ENCODE measurements at places on chromosomes 12 and 14. TPM values are rescaled to one million over a fixed set of nuclear protein-coding genes. Genes with fewer than 3 reads are reported as not detected.
A peak's percentile ranks its signal among the peaks of the same experiment; 100 is the strongest.

DNA sequence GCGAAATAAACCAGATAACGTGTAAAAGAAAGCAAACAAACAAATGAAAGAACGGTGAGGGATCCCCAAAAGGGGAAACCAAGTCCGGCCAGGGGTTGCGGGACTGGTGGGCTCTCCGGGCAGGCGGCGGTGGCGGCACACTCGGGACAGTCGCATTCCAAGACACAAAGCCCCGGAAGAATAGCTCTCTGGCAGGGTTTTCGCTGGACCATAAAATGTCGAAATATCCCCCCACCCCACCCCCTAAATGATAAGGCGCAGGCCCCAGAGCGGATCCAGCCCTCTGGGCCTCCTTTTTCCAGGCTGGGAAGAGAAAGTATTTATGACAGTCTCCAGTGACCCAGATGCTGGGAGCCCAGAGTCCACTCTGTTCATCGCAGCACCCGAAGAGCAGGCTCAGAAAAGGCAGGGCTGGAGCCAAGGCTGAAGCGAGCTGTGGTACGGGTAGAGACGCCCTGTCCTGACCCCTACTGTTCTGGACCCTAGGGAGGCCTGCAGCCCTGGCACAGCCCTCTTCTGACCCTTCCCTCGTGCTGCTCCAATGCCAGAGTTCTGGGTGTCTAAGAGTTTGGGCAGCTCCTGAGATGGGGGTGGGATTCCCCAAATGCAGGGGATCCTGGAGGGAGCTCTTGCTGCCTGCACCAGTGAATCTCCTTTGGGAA is 2.1 kb upstream of the HOXC8 start:
- no peak for DNase-seq

ADAM21 gene
- total RNA-seq: 0.41 TPM

KLRG1 gene
- total RNA-seq: 1.7 TPM

DNA sequence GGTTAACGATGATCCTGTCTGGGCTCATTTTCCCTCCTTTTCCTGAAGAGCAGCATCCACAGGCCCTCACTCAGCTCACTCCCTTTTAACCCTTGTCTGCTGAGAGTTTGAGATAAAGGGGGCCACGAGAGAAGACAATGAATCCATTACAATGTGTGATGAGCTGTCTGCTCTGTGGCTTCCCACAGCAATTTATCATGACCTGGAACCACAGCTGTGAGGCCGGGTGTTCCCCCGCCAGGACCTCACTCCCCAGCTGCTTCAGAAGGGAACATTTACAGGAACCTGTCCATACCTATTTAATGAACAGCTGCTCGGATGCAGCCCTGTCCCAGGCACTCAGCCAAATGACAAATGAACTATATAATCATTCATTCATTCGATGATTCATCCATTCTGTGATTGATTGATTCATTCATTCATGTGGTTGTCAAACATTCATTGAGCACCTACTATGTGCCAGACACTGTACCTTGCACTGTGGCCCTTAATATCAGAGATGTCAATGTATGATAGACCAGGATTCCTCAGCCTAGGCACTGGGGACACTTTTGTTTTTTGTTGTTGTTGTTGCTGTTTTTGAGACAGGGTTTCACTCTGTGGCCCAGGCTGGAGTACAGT is 18.5 kb upstream of the P2RX7 start:
- no peak for DNase-seq

GRCh38 chr12:27303139-27304111 is 29.2 kb upstream of the BMAL2 start:
- DNase-seq: no peak

DNA sequence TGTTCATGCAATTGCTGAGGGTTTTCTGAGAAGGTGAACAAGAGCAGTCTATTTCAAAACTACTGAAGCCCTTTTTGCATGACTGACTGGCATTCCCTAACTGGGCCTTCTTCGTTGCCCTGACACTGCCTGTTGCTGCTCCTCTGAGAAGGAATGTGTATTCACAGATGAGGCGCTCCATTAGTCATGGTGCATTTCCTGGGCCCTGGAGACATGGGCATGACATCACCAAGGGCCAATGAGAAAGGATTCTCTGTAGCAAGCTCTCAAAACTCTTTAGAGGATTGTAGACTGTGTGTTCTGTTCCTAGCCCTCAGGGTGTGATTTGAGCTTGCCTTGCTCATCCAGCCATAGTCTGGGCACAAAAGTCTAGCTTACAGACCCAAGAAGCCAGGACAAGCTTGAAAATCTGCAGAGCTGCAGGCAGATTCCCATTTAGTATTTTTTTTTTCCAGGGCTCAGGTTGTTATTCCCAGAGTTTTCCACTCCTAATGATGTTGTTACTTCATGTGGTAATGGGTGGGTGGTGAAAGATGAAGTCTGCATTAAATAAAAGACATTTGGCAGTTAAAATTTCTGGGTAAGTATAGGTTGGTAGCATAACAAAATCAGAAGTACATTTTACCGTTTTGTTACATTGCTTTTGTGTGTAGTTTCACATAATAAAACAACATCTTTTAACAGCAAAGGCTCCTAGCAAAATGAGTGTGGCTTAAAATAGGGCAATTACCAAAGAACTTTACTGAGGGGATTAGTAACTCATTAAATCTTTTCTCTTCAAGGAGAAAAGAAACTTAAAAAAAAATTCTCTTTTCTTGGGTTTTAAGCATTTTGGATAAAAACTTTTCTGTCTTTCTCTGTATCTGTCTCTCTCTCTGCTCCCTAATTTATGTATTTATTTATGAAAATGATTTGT is 318.4 kb downstream of the RAD51B start:
- DNase-seq: peak; percentile 78

- no peak for DNase-seq
These were observed 44.6 kb downstream of the SRGAP1 start for GRCh38 chr12:63888908-63889635.

GRCh38 chr14:88204221-88204620 is 118.8 kb downstream of the KCNK10 start:
- DNase-seq: no peak

DNA sequence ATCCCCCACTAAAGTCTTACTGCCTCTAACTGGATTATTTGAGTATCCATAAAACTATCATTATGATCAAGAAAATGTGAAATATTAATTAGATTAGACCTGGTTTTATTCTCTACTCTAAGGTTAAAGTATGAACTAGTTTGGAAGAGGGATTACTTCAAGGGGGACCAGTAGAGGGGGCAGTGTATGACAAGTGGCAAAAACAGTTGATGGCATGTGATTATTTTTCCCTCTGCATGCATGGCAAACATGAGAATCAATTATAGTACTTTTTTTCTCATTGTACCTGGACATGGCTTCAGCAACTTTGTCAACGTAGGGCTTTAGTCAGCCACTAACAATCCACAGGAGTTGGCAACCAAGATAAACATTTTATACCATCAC is 145.0 kb upstream of the SLC38A2 start:
- no peak for DNase-seq

DNA sequence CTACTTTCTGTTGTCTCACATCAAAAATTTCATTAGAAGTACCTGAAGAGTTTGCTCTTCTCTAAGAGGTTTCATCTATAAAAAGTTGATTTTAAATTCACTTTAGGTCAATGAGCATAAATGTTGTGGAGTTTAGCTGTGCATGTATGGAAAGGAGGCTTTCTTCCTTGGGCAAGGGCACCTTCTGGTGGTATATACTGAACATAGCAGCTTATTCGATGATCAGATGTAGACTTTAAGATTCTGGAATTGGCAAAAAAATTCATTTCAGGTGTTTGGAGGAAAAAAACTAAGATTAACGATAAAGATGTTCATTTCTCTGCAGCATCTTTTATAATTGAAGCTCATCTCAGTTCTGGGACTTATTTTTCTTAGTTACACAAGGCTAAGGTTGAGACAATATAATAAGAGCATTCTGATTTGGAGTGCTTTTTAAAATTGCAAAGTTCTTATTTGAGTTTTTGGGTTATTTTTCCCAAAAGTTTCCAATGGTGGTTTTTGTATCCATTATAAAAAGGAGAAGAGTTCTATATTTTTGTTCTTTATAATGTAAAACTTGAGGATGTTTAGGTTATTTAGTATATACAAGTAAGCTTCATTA is 46.8 kb downstream of the TMEM117 start:
- no peak for DNase-seq

- no peak for DNase-seq
These were observed 366.0 kb upstream of the DDHD1 start for GRCh38 chr14:53519137-53519536.

DNA sequence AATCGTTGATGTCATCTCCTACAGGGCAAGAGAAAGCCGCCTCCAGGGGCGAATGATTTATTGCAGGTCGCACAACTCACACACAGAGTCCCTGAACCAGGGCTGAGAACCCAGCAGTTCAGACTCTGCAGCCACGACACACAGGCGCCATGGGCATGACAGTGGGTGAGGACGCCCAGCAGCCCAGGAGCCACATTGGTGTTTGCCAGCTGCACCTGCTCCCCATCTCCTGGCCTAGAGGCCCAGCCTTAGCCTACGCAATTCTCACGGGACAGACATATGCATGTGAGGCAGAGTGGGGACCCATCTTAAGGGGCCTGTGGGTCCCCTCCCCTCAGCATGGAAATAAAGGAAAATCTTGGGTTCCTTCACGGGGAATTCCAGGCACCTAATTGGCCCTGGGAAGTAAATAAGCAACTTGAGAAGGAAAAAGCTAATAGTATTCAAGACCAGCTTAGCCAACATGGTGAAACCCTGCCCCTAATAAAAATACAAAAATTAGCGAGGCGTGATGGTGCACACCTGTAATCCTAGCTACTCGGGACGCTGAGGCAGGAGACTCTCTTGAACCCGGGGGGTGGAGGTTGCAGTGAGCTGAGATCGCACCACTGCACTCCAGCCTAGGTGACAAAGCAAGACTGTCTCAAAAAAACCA is 69.3 kb downstream of the RIMBP2 start:
- no peak for DNase-seq

- DNase-seq: no peak
These were observed 1028.7 kb downstream of the AACS start for GRCh38 chr12:126093908-126094307.

DNA sequence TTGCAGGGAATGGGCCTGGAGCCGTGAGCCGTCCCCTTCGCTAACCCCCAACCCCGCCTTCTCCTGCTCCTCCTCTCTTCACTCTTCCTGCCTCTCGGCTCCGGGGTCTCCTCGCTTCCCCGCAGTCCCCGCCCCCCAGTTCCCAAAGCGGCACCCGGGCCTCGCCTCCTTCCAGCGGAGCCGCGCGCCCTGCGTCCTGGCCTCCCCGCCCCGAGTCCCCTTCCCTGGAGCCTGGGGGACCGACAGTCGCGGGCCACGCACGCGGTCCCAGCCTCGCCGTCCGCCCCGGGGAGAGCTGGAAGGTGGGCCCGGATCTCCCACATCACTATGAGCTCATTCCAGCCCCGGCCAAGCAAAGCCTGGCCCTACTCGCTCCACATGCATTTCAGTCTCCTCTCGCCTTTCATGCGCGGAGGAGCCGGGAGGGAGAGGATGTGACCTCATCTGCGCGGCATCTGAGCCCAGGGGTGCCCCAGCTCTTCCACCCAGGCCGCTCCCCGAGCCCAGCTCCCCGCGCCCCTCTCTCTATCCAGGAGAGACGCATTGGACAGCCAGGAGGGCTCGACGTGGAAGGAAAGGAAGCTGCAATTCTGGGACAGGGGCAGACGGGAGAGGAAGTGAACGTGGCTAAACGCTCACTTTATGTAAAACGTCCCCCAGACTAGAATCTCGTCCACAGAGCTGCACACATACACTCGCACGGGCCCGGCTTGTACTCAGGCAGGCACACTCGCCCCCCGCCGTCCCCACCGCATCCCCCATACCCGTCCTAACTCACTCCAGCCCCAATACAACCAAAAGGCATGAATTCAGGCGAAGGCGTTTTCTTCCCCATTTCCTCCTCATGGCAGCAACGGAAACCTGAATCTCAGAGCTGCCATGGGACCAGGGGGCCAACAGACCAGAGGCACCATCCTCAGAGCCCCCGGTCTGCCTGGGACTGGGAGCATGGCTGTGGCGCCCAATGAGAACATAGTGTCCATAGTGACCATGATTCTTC is 108.7 kb upstream of the CCND2 start:
- DNase-seq: no peak

- no peak for DNase-seq
These were observed 24.3 kb downstream of the RERG start for GRCh38 chr12:15196678-15197505.

GRCh38 chr12:105960319-105961083 is 178.3 kb downstream of the NUAK1 start:
- no peak for DNase-seq

CBLN3 gene
- 0.48 TPM for total RNA-seq

GRCh38 chr14:60087668-60088067 is 4.1 kb upstream of the PCNX4 start:
- no peak for DNase-seq

NEMP1 gene
- 2.2 TPM for total RNA-seq

DDHD1 gene
- total RNA-seq: 8.6 TPM

WNT1 gene
- not detected for total RNA-seq

GRCh38 chr12:49345051-49345824 is 1.4 kb upstream of the DNAJC22 start:
- no peak for DNase-seq

DNA sequence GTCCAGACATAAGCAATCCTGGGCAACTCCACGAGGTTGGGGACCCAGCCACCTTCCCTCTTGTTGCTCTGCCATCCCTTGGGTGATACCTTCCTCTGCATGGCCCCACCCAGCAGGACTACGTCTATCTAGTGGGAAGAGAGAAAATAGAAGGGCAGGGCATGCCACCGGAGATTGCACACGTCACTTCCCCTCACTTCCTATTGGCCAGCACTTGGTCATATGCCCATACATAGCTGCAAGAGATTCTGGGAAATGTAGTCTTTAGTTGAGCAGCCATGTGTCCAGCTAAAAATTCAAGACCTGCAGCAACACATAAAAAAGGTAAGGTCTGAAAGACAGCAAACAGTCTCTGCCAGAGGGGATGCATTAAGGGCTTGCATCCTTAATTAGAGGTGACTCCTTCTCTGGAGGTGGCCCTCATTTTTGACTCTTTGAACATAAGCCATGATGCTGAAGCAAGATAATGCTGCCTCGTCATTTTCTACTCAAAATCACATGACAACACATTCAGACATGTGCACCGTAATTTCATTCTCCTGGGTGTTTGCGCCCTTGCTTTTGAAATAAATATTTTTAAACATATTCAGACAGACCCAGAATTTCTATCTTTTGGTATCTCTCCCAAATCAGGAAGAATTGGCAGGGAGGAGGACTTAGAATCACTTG is 91.8 kb upstream of the PWP1 start:
- DNase-seq: no peak

DNA sequence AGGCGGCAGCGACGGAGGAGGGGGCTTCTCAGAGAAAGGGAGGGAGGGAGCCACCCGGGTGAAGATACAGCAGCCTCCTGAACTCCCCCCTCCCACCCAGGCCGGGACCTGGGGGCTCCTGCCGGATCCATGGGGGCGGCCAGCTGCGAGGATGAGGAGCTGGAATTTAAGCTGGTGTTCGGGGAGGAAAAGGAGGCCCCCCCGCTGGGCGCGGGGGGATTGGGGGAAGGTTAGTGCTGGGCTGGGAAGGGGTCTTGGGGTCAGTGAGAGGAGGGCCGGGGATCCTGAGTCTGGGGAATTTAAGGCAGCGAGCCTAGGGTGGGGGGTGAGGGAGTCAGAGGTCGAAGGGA is 203 bp downstream of the NFATC4 start:
- no peak for DNase-seq

GRCh38 chr12:10291030-10291429 is 16.6 kb upstream of the KLRD1 start:
- DNase-seq: no peak

All from right atrium auricular region (tissue), 2 donors.